ENCODE measurements at places on chromosomes 5 and 9.

DNA sequence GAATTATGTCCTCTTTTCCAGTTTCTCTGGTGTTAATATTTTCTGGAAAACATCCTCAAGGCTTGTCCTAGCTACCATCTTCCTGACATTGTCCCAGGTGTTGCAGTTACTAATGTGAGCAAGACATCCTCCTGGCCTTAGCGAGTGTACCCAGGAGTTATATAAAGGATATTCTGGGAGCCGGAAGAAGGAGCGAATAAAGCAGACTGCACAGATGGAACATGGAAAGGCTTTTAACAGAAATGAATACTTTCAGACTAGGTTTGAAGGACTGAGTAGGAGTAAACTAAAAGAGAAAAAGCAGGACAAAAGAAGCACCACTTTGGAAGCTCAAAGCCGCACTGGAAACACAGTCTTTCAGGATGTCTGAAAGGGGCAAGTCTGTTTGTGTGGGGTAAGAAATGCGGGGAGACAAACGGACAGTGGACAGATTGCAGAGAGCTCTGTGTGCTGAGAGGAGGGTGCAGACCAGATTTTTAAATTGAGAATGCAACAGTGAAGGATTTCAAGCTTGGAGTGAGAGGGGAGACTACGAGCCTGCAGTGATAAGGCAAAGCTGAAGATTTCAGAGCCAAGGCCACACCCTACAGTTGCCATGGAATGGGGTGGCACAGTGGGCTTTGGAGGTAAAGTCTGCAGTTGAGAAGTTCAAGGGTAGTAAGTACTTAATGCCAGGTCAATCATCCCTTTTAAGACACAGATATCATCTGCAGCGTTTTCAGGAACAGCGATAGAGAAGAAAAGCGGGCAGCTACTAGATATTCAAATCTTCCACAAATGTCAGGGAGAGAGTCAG, 94.1 kb upstream of the TAF11L2 start:
- DNase-seq: no peak

GRCh38 chr5:138350563-138350890, 2.0 kb upstream of the KDM3B start:
- DNase-seq: no peak

DNA sequence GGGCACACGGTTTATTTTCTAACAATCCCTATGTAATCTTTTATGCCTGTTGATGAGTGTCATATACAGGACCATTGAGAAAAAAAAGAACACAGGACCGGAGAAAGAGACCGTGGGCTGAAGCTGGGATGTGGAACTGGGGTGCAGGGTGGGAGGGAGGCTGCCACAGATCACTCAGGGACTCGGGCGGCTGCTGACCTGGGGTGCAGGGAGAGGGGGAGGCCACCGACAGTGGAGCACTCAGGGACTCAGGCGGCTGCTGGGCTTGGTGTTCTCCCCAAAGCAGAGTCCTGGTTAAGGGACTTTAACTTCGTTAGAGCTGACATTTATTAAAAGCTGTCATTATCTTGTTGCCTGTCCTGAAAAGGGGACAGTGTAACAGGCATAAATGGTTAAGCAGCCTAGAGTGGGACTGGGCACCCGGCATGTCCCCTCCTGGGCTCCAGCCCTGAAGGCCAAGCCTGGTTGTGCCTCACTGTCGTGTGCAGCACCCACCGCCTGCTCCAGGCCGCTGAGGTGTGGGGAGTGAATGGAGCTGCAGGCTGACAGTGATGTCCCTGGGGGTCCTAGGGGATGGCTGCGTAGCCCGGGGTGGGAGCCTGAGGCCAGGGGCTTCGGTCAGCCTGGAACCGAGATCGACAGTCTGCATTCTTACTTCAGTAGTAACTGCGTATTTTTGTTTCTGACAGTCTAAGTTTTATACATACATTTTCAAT, 14.0 kb downstream of the NDUFS6 start:
- no peak for DNase-seq

GRCh38 chr9:37515620-37516258, 30.0 kb downstream of the POLR1E start:
- no peak for DNase-seq

GRCh38 chr5:116557669-116558271, 16.9 kb downstream of the SEMA6A start:
- DNase-seq: no peak

DNA sequence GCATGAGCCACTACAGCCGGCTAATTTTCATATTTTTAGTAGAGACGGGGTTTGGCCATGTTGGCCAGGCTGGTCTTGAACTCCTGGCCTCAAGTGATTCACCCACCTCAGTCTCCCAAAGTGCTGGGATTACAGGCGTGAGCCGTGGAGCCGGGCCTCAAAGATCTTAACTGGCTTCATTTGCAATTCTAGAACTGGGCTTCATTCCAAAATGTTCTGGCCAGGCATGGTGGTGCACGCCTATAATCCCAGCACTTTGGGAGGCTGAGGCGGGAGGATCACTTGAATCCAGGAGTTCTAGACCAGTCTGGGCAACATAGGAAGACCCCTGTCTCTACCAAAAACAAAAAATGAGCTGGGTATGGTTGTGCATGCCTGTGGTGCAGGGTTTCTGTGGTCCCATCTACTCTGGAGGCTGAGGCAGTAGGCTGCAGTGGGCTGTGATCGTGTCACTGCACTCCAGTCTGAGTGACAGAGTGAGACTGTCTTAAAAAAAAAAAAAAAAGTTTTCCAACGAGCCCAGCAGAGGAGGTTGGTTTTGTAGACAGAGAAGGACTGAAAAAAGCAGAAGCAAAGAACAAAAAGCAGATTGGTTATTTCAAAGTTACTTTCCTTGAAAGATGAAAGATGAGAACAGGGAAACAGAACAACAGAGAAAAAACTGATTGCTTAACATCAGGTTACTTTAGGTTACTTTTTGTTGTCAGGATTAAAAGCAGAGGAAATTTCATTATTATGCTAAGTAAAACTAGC, 78.2 kb downstream of the ANKRD55 start:
- DNase-seq: no peak

GRCh38 chr5:86979811-86980411, 287.8 kb upstream of the RASA1 start:
- DNase-seq: peak; percentile 81

DNA sequence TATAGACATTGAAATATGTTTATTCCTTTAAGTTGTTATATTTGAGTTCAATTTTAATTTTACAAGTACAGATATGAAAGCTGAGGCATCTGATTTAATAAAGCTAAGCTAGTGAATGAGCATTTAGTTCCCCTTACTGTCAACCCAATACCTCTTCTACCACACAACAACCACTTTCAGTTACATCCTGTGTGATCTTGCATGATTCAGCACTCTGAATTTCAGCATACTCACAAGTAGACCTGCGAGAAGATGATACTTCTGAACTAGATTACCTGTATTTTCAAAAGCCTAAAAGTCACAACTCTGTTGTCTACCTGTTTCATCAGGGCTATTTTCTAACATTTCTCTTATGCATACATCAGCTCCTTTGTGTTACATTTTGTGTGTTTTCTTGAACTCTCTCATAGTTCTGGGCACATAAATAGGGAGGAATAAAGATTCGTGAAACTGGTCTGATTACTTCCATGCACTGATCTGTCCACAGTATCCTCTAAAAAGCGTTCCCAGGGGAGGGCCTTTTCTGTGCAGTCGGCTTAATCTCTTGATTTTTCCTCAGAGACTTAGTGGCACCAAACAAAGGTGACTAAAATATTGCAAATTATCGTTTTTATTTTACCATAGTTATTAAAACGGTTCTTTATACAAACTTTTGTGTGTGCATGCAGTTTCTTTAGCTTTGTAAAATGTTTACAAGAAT, 2025.5 kb upstream of the NUDT12 start:
- DNase-seq: no peak

DNA sequence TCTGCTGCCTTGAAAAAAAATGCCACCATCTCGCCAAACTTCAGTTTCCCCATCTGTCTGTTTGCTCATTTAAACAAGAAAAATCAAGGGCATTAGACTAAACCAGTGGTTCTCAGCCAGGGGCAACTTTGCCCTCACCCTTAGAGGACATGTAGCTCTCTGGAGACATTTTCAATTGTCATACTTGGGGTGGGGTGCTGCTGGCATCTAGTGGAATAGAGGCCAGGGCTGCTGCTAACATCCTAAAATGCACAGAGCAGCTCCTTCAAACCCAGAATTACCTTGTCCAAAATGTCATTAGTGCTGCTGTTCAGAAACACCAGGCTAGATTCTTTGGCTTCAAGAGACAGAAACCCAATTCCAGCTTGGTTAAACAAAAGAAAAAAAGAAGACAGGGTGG, 71.1 kb upstream of the FOXE1 start:
- no peak for DNase-seq

DNA sequence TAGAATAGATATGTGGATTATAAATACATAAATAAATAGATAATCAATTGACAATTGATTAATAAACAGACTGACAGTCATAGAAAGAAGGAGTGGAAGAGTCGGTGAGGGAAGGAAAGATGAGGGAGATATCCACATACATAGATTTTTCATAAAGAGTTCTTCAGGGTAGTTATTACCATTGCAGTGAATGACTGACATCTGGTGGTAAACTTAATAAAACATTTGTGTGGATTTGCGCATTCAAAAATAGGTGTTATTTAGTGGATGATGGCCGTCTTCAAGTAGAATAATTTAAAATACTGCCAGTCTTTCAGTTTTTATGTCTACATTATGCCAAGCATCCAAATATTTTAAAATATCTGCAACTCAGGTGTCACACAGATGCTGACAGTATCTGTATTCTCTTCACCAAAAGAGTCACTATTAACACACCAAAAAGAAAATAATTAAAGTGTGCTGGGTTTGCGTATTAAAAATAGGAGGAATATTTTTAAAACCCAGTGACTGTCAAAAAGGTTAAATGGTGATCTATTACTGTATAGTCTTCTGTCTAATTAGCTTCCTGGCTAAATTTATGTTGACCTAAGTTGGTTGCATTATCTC, 78.8 kb downstream of the GIN1 start:
- DNase-seq: peak; percentile 43

GRCh38 chr5:108858959-108859358, 111.3 kb downstream of the FER start:
- DNase-seq: peak; percentile 23

- DNase-seq: peak; percentile 62
Observed at GRCh38 chr5:111453747-111454146, 58.6 kb downstream of the STARD4 start.

GRCh38 chr5:113253037-113253436, 181.8 kb downstream of the TSSK1B start:
- DNase-seq: no peak

GRCh38 chr9:109272745-109273144, 48.1 kb downstream of the EPB41L4B start:
- DNase-seq: no peak

DNA sequence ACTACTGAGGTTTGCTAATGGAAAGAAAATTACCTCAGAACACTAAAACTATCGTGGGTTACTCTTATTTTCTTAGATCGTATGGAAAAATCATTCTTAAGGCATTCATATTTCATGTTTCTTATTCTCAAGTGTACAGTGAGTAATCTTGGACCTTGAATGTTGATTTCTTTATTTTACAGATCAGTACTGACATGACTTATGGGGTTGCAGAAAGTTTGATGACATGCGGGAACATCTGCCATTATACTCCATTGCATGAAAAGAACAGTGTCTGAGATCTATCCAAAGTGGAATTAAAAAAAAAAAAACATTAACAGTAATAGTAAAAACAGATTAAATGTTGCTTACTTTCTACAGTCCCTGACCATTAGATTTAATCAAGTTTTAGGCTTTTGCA, 1290.2 kb upstream of the WWC1 start:
- no peak for DNase-seq

DNA sequence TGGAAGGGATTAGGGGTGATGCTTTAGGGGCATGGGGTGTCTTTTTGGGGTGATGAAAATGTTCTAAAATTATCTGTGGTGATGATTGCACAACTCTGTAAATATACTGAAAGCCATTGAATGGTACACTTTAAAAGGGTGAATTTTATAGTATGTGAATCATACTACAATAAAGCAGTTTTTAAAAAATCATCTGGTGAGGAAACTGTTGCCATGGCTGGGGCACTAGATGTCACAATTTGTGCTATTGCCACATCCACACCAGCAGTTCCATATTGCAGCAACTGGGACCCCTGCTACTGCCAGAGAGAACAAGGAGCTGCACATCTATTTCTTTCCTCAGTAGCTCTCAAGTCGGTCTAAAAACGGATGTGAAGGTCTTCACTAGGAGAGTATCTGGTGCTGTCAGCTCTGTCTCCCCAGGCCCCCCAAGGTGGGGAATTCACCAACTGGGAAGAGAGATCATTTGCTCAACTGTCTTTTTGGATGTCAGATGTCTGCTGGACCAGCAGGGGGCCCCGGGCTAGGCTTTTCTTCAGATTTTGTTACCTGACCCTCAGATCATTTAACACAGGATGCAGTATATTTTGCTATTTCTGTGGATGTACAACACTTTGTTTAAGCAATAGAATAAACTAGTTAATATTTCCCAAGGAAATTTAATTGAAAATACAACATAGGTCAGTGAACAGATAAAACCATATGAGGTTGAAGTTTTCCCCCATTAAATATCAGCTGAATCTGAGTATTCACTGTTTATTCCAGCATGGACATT, 13.2 kb downstream of the CMYA5 start:
- DNase-seq: peak; percentile 38

DNA sequence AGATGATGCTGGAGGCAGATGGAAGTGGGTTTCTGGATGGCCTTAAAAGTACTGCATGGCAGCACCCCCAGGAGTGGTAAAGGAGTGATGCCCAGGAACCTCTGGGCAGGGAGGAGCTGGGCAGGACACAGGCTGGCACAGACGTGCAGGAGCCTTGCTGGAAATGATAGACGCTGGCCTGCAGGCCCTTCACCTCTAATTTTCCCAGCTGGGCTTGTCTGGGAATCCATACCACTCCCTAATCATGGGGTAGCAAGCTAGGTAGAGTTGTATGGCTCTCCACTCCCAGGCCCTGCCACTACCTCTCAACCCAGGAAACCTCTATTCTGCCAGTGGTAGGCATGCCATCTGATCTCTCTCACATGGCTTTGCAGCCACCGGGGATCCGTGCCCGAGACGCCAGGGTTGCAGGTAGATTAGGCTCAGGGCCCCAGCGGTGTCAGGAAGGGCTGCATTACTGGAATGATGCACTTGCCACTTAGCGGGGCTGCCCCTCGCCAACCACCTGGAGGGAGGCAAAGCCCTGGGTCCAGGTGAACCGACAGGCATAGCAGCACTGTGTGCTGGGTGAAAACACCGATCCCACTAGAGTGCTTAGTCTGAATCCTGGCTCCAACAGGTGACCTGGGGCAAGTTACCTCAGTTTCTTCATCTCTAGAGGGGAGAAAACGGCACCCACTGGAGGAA, 79.6 kb upstream of the SLC25A51 start:
- no peak for DNase-seq
